ENCODE measurements at places on chromosomes 4 and X. TPM values are rescaled to one million over a fixed set of nuclear protein-coding genes. Genes with fewer than 3 reads are reported as not detected.

DNA sequence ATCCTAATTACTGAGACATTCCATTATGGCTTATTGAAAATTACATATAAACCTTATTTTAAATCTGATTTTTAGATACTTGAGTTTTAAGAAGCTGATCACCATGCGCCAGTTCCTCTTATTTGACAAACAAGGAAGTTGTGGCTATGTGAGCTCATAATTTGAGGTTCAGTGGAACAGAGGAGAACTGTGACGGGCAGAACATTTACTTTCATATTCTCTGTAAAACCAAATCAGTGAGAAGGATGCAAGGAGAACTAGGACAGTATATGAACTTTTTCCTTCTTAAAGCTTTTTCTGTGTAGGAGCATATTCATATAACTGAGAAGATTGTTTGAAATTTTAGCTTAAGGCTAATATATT is 25.3 kb downstream of the STIM2 start:
- DNase-seq: no peak

DNA sequence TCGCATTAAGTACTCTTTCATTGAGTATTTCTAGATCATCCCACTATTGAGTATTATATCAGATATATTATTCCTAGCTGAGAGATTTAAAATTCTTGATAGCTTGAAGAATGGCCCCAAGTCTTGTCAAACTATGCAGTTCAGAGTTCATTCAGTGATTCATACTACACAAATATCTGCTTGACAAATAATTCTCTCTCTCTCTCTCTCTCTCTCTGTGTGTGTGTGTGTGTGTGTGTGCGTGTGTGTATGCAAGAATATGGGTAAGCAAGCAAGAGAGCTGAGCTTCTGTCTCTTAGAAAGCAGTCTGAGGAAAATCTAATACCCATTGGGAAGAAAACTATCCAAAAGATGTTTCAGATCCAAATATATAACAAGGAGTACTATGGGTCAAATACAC is 142.0 kb downstream of the SLC10A7 start:
- no peak for DNase-seq

DNA sequence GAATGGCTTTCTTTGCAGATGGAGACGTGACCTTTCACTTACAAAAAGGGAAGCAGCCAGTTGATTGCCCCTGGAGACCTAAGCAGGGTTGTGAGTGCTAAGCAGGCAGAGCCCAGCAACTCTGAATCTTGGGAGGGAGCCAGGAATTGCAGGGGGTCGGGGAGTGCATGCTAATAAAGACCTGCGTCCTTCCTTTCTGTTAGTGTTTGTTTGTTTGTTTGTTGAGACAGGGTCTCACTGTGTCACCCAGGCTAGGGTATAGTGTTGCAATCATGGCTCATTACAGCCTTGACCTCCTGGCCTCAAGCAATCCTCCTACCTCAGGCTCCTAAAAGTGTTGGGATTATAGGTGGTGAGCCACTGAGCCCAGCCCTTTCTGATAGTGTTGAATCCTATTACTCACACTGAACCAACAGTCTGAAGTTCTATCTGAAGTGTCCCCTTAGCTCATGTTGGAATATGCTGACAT is 137.4 kb downstream of the CEP135 start:
- no peak for DNase-seq

- DNase-seq: no peak
Observed at GRCh38 chr4:111464251-111465045, 680.8 kb upstream of the FAM241A start.

GRCh38 chr4:148060264-148061140 is 328.6 kb downstream of the ARHGAP10 start:
- no peak for DNase-seq

DNA sequence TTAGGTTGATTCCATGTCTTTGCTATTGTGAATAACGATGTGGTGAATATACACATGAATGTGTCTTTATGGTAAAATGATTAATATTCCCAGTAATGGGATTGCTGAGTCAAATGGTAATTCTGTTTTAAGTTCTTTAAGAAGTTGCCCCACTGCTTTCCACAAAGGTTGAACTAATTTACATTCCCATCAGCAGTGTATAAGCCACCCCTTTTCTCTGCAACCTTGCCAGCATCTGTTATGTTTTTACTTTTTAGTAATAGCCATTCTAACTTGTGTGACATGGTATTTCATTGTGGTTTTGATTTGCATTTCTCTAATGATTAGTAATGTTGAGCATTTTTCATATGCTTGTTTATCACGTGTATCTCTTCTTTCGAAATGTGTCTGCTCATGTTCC is 503.3 kb downstream of the PCDH18 start:
- no peak for DNase-seq

DNA sequence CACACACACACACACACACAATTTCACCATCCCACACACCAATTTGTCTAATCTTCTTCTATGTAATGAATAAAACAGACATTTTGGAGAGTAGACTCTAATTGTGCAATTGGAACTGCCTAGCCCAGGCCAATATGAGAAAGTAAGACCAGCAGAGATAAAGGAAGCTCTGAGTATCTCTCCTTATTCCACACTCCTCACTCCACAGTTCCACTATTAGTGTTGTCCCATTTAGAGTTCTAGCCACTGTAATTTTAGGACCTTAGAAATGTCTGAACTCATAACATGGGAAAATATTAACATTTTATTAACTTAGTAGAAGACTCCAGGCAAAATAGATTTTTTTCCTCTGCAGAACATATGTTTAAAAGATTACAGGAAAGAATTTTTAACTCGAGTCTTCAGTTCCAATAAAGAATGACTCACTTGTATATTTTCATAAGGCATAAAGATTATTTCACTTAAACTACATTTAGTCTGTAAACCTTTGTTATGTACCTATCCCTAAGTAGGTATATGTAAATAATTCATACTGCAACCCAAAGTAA is 297.6 kb upstream of the INTU start:
- DNase-seq: no peak

Gene PRPS2
- total RNA-seq: 4.7 TPM

GRCh38 chrX:5802391-5802790 is 426.3 kb downstream of the NLGN4X start:
- DNase-seq: no peak
